ENCODE measurements at places on chromosomes 11 and 22.

DNA sequence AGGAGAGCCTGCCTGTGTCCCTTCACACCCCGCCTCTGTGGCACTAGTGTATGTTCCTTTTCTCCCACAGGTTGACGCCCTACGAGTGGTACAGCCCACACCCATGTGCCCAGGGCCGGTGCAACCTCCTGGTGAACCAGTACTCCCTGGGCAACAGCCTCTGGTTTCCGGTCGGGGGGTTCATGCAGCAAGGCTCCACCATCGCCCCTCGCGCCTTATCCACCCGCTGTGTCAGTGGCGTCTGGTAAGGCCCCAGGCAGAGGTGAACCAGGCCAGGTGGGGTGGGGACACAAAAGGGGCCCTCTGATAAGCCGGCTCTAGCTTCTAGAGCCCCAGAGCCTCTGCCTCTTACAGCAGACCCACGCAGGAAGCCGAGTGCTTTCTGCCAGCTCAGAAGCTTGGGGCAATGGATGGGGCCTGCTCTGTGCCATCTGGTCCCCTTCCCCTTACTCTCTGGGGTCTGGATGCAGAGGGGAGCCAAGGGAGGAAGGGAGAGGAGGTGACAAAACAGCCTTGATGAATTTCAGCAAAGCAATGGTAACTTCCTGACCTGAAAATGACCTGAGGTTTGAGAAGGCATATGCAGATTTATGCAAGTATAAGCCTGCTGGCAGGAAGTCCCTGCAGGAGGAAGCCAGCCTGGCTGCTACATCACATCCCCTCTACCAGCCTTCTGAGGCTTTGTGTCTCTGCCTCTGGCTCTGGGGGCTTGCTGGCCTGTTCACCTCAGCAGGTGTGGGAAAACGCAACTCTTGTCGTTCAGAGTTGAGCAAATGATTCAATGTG, 67.0 kb upstream of the TBCEL start:
- DNase-seq: no peak

- DNase-seq: no peak
These were observed 420.7 kb downstream of the CTTN start for GRCh38 chr11:70819022-70819421.

- no peak for DNase-seq
These were observed 97.1 kb downstream of the TSPAN18 start for GRCh38 chr11:44823868-44824267.

- no peak for DNase-seq
These were observed 3.5 kb downstream of the NR1H3 start for GRCh38 chr11:47261291-47261800.

GRCh38 chr22:49929211-49929979, 11.0 kb downstream of the CRELD2 start:
- DNase-seq: peak; percentile 73

GRCh38 chr11:113881856-113882255, 6.5 kb upstream of the USP28 start:
- DNase-seq: no peak

- no peak for DNase-seq
These were observed 14.8 kb upstream of the RAC2 start for GRCh38 chr22:37258753-37259401.

- DNase-seq: no peak
These were observed 18.4 kb downstream of the KCNJ5 start for GRCh38 chr11:128909438-128910125.

DNA sequence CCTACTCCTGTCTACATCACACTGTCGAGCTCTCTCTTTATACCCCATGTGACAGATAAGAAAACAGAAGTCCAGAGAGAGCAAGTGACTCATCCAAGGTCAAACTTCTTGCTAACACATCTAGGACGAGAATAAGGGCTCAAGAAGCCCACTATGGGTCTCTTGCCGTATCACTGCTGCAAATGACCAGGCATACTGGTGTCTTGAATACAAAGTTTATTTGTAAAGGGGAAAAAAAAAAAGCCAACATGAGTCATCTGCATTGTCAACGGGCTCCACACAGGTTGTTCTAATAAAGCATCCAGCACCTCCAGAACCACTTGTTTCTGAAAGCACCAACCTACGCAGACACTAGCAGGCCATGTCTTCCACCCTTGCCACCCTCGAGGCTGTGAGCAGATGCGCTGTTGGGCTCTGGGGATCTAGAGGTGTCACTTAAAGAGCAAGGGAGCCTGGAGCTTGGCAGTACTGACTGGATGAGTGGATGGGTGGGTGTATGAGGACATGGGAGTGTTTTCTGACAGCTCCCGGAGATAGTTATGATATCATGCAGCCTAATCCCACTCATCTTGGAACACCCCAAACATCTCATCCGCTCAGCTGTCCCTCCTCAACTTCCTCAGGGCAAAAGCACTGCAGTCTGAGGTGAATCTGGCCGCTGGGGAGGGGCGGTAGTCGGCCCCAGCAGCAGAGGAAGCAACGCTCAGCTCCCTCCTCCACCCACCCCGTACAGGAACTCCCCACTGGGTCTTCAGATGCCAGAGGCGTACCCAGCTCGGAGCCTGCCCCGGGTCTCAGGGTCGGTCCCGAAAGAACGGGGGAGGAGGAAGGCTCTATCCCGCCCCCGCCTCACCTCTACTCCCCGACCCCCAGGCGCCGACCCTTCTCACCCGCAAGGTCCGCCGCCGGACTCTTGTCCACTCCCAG, 1.0 kb downstream of the SMCO4 start:
- DNase-seq: peak; percentile 33

- DNase-seq: no peak
These were observed 182.0 kb downstream of the ST3GAL4 start for GRCh38 chr11:126537492-126537891.

GRCh38 chr22:46614025-46614931, 5.9 kb upstream of the GRAMD4 start:
- DNase-seq: peak; percentile 70

DNA sequence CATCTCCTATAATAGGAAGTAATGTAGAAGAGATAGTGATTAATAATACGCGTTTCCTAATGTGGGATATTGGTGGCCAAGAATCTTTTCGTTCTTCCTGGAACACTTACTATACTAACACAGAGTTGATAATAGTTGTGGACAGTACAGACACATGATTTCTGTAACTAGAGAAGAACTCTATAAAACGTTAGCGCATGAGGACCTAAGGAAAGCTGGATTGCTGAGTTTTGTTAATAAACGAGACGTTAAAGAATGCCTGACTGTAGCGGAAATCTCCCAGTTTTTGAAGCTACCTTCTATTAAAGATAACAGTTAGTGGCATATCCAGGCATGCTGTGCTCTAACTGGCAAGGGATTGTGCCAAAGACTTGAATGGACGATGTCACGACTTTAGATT, 83.3 kb downstream of the GGT1 start:
- no peak for DNase-seq

DNA sequence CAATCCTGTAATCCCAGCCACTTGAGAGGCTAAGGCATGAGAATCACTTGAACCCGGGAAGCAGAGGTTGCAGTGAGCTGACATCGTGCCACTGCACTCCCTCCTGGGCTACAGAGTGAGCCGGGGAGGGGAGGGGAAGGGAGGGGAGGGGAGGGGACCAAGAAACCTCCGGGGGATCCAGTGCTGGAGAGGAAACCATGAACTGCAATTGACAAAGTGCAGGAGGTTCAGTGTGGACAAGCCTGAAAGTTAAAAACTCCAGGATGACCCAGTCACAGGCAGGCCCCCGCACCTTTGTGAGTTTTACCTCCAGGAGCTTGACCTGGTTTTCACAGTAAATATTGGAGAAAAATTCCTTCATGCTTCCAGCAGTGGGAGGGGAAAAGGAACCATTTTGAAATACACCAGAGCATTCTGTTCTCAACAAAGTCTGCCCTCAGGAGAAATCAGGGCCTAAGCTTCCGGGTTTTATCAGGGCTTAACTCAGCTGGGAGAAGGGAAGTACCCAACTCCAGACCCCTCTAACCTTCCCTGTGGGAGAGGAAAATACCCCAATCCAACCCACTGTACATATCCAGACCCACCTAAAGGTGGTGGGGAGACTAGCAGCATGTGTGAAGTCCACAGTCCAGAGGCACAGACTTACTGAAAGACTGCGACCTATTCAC, 15.5 kb upstream of the ZFTA start:
- DNase-seq: no peak

All from stimulated activated CD4-positive, alpha-beta T cell treated with anti-CD3 and anti-CD28 coated beads, Interleukin-1b, Interleukin-23, amount 100 ng/mL, for 48 hours (primary cell).